Adrenal gland (tissue), 19 donors: ENCODE measurements at places on chromosomes 6 and 20. TPM values are rescaled to one million over a fixed set of nuclear protein-coding genes. Genes with fewer than 3 reads are reported as not detected.

BPIFA1 gene
- not detected for polyA plus RNA-seq

GRCh38 chr6:14316651-14317386, 199.2 kb downstream of the CD83 start:
- no peak for DNase-seq

MAD2L1BP gene
- polyA plus RNA-seq, result 18.2 TPM

POLH gene
- polyA plus RNA-seq, result 2.7 TPM

DNA sequence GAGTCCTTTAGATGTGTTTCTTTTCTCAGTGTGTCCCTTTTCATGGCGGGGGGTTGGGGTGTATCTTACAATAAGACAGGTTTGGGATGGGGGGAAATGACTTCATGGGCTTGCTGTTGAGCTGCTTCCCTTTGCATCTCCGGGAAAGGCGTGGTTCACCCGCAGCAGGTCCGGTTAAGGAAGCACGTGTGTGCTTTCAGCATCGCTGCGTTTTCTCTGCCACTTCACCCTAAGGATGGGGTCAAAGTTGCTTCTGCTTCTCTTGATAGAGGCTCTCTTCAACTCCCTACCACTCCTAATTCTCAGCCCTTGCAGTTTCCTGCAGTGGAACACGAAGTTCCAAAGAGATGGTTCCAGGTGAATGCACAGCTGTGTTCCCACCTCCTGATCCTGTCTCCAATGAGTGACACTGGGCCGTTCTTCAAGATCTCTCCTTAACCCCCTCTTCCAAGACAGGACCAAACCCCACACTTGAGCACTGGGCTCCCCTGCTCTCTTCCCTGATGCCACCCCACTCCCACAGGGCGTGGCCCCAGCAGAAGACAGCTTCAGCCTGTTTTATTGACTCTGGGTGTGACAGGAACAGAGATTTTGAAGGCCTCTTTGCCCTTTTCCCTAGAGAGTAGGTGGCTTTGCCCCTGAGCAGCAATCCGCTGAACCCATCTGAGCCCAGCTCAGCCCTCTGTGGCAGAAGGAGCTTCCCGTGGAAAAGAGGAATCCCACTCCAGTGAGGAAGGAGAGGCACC, 85.2 kb downstream of the PLEKHG1 start:
- peak; percentile 20 for DNase-seq

- DNase-seq, result no peak
These were observed 37.2 kb downstream of the AFDN start for GRCh38 chr6:167863897-167864296.

MAS1 gene
- not detected for polyA plus RNA-seq

- DNase-seq, result no peak
These were observed 7.5 kb upstream of the RREB1 start for GRCh38 chr6:7100072-7100752.

GRCh38 chr20:2301164-2301622, 5.4 kb downstream of the TGM3 start:
- DNase-seq, result peak; percentile 59

DNA sequence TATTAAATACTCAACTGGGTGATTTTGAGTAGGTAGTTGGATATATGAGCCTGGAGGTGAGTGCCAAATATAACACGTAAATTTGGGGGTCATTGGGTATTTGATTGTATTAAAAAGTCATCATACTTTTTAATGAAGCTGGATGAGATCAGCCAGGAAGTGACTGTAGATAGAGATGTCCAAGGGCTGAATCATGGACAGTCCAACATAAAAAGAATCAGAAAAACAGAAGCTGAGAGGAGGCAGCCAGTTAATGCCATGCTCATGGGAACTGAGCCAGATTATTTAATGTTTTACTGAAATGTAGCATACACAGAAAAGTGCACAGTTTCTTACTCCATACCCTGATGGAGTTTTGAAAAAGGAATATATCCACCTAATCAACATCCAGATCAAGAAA, 435.5 kb upstream of the PLCB4 start:
- no peak for DNase-seq

BMP5 gene
- 0.77 TPM for polyA plus RNA-seq

DNA sequence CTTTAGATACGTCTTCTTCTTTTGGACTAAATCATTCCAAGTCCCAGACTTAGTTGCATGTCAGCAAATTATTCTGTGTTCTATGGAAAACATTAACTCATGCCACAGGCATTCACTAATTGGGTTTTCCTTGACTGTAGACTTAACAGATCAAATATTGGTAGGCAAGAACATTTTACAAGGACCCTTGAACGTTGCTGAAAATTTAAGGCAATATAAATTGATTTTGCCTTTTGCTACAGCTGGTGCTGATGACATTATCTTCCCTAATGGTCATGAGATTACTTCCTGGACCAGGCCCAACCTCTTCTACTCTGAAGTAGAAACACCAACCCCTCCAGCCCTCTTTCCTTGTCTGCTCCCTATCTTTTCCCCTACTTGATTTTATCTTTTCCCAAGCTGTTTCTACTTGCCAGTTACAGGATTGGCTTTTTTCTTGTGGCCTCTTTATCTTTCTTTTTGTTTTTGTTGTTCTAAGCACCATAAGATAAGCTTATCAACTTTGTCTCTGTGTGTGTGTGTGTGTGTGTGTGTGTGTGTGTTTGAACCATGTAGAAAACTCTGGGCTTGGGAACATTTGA, 514.0 kb upstream of the SOX4 start:
- DNase-seq, result no peak

DNA sequence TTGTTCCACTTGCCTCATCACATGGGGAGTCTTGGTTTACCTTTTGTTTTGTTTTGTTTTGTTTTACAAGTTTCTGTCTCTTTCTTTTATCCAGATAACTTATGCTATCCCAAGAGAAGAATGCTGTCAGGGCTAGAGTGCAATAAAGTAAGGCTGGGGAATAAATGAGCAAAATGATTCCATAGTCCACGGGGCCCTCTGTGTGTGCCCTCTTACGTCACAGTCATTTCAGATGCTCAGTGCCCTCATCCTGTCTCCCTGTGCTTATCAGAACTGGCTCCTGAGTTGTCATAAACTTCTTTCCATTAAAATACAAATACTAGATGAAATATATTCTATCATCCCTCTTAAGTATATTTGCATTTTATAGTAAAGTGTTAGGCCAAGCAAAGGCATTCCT, 30.8 kb upstream of the ENPP1 start:
- DNase-seq, result no peak

- no peak for DNase-seq
These were observed 162.1 kb downstream of the PHF3 start for GRCh38 chr6:63797721-63798120.

- DNase-seq, result no peak
These were observed 146.8 kb downstream of the CDC5L start for GRCh38 chr6:44534291-44534690.

GRCh38 chr20:60687213-60687612, 564.8 kb upstream of the CDH4 start:
- no peak for DNase-seq

DNA sequence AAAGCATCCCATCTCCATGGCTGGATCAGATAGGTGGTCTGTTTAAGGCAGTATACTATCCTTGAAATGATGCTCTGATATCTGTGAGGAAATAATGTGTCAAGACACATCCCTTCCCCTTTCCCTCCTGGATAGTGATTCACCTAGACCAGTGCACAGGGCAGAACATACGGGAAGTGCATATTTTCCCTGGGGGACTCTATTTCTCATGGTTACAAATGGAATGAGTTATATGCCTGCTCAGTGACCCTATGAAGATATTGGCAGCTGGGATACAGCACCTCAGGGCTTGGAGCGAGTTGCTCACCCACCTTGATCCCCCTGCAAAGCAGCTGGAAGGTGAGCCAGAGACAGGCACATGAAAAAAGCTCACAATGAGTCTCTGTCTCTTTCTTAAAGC, 67.5 kb upstream of the PRL start:
- DNase-seq, result no peak

DNA sequence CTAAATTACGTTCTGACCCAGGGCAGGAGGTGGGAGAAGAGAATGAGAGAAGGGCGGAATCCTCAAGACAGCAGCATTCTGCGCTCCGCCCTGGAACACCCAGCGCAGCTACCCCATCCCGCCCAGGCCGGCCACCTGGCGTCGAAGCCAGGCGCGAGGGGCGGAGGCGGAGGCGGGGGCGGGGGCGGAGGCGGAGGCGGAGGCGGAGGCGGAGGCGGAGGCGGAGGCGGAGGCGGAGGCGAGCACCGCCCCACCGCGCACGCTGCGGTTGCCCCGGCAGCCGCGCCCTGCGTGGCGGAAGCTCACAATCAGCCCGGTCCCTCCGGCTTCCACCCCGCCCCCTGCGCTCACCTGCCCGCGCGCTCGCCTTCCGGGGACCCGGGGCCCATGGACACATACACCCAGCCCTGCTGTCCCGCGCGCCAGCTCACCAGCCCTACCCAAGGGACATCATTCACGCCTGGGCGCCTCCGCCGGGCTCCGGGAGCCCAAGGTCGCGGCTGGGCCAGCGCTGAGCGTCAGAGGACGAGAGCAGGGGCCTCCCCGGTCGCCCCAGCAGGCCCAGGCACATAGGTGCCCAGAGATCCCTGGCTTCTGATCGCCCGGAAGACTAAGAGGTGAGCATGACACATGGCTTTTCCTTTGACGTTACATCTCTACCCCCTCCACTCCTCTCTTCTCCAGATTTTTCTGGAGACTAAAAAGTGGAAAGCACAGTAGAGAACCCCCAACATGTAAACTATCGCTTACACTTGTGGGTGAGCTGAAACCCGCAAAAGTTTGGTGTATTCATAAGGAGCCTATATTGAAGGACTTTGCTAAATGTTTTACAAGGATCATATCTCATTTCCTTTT, at the start of gene ANKEF1:
Gene ANKEF1 (plus strand): TSS at position 271 of the 855 bp plus-strand sequence. CDS start 3,315 bp downstream, outside the sequence.
- DNase-seq, result peak; percentile 74

TIAM2 gene
- 6.4 TPM for polyA plus RNA-seq

GRCh38 chr6:44129841-44130322, 2.5 kb downstream of the TMEM63B start:
- peak; percentile 59 for DNase-seq

PRSS16 gene
- 1.3 TPM for polyA plus RNA-seq

DNA sequence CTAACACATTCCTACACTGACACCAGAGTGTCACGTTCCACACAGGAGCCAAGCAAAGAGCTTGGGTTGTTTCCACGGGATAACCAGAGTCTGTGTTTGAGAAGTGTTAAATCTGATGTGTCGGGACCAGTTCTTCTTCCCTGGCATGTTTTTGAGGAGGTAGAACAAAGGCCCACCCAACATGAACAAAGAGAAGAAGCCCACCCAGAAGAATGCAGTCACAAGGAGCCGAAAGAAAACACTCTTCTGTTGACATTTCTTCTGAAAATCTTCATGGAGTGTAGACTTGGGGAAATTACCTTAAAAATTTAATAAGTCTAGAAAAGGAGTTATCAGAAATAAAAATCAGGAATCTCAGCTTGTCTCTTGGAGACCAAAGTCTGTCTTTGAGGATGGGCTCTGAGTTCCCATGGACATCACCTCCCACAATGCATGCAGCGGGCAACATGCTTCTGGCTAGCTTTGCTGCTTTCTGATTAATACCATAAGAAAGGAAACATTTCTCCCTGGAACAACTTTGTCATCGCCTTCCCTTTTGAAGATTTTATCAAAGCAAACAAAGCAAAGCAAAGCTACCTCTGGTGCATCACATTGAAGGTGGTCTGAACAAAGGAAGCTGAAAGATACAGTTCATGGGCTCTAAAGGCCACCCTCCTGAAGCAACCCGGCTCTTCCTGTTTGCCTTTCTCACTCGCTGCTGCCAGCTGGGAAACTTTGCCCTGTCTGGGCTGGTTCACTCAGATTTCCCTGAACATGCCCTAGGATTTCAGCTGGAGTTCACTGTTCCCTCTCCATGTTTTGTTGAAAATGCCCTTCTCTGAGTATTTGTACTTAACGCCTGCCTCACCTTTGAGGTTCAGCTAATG, 448.1 kb downstream of the KIF16B start:
- no peak for DNase-seq

GRCh38 chr6:77880501-77880900, 227.7 kb downstream of the MEI4 start:
- no peak for DNase-seq

EFCAB8 gene
- polyA plus RNA-seq, result 0.40 TPM

DNA sequence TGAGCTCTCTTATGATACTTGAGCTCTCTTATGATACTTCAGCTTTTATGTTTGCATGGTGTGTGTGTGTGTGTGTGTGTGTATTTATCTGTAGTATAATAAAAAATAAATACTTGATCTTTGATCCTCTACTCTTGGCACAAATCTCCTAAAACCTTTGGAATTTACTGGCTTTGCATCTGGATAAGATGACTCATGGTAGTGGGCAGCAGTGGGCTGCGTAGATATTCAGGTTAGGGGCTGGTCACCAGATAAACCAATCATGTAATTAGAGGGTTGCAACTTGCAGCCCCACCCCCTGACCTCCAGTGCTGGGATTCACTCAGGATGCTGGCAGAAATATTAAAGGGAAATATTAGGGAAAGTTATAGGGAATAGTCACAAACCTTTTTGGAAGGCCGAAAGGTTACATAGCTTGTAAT, 151.9 kb upstream of the COL21A1 start:
- DNase-seq, result no peak

- DNase-seq, result no peak
These were observed 154.0 kb downstream of the PDSS2 start for GRCh38 chr6:107305391-107305790.
